ENCODE measurements at places on chromosomes 3 and 15.

GRCh38 chr3:190378240-190378891, 9.6 kb upstream of the CLDN16 start:
- DNase-seq, result no peak

DNA sequence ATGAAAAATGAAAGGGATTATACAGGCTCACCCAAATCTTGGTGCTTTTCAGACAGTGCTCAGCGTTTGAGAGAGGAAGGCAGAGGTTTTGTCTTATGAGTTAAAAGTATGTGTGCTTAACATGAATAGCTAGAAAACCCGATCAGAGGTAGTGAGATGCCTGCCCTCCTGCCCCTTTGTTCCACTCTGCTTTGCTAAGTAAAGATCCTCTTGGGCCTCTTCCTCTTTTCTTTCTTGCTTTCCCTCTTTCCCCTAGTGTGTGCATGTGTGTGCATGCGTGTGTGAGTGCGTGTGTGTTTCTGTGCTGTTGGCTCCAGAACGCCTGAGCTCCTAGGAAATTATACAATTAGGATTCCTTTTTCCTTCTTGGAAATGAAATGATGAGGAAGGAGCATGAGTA, 261.3 kb upstream of the NR2E3 start:
- DNase-seq, result no peak

DNA sequence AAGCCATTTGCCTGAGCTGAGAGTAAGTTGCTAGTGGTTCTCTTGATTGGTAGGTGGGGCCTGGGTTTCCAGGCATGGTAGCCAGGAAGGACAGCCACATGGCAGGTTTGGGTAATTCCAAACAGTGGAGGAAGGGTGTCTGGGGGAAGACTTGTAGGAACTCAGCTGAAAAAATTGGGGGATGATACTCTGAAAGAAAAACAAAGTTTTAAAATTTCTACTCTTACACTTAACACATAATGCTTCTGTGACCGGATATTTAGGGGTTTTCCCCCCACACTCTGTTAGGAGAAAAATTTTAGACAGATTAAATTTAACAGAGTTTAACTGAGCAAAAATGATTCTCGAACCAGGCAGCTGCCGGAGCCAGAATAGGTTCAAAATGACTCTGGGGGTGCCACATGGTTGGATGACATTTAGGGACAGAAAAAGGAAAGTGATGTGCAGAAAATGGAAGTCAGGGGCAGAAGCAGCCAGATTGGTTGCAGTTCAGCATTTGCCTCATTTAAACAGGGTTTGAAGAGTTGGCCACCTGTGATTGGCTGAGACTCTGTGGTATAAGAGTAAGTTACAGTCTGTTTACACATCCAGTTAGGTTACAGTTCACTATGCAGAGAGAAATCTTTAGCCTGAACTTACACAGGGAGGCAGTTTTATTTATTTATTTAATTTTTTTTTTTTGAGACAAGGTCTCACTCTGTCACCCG, 8.1 kb downstream of the B2M start:
- DNase-seq, result no peak

GRCh38 chr15:25894371-25894902, 31.3 kb upstream of the ATP10A start:
- no peak for DNase-seq

- DNase-seq, result no peak
Measured at GRCh38 chr15:65517866-65518207, 348 bp upstream of the DPP8 start.

DNA sequence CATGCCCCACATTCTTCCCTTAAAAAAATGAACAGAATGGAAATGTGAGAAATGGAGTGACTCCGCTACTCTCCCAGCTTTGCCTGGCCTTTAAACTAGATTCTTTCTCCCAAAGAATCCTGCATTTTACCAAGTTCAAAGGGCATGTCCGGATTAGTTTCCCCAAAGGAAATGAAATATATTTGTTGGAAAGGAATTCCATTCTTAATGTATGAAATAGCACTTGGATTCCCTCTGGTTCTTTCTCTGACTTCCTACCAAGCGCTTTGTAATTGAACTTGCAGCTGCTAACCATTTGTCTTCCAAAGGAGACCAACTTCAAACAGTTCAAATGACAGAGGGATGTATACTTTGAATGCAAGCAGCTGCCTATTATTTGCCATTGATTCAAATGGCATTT, 18.9 kb downstream of the MAP2K1 start:
- DNase-seq, result no peak

- no peak for DNase-seq
Measured at GRCh38 chr3:4841225-4841624, 138.0 kb upstream of the BHLHE40 start.

DNA sequence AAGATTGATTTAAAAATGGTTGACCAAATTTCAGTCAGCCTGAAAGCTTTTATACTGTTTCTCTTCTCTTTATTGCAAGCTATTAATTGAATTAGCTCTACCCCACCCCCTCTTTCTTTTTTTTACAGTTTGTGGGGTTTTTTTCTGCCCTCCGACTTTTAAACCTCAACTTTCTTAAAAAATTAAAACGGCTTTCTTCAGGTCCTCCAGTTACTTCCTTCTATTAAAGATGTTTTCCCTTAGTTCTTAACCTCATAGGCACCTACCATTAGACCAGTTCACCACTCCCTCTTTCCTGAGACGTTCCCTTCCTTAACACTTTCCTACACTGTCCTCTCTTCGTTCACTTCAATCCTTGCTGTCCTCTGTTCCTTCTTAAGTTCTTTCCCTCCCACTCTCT, 52.4 kb downstream of the ATP8B4 start:
- no peak for DNase-seq

DNA sequence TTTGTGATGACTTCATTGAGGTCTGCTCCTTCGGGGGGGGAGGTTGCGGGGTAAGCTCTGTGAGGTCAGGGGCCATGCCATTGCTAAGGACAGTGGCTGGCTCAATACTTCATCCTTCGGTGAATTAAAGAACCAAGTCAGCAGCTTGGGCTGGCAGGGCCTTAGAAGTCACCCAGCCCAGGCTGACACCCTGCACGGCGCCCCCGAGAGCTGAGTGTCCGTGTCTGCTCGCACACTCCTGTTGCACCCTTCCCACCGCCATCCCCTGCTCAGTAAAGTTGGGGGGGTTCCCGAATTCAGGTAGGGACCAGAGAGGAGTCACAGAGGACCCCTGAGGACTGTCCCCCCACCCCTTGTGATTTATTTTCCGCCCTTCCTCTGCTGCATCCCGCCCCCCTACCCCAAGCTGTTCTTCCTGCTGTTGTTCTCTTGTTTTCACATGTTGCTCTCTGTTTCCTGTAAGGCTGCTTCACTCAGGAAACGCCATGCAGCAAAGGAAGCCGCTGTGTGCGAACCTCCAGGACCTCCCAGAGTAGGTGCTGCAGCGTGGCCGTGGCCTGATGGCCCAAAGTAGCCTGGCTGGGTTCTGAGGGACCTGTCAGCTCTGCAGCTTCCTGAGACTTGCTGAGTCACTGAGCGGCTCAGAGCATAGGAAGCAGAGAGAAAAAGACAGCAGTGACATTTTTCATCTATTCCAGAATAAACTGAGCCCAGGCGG, 14.4 kb downstream of the EFCC1 start:
- DNase-seq, result no peak

DNA sequence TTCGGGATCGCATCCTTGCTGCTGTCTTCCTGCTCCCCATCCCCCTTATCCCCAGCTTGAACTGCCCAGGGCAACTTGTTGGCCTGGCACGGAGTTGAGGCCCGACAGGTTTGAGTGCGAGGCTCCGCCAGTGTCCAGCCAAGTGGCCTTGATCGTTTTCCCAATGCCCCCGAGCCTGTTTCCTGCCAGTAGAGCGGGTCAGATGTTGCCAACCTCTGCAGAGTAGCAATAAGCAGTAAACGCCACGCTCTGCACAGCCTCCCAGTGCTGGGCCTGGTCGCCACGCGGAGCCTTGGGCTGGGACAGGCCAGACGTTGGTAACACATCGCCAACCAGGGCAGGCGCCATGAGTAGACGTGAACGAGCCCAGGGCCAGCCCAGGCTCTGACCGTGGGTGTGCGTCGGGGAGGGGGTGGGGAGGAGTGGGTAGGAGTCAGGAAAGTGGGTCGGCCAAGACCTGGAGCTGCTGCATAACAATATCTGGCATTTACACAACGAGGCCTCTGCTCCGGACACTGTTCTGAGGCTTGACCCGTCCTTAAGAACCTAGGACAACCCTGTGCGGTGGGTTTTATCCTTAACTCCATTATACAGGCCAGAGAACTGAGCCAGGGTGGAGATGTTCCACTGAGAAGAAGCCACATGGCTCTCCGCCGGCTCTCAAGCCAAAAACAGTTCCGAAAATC, 444 bp upstream of the ABHD14A start:
- DNase-seq, result no peak

DNA sequence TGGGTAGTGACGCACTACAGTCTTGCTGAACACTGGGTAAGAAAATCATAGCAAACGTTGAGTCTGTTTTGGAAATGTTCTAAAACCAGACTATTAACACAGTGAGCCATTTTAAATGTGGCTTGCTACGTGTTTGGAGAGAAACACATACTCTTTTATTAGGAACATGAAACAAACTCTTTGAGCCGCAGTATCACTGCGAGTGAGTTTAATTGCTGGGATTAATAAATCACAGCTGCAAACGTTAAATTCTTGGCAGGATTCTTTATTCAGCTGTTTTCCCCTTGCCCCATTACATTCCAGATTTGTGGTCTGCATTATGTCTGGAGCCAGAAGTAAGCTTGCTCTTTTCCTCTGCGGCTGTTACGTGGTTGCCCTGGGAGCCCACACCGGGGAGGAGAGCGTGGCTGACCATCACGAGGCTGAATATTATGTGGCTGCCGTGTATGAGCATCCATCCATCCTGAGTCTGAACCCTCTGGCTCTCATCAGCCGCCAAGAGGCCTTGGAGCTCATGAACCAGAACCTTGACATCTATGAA, 33.6 kb downstream of the BTD start:
- no peak for DNase-seq

- DNase-seq, result peak; percentile 33
Measured at GRCh38 chr3:100710261-100710968, 1.1 kb downstream of the TFG start.

DNA sequence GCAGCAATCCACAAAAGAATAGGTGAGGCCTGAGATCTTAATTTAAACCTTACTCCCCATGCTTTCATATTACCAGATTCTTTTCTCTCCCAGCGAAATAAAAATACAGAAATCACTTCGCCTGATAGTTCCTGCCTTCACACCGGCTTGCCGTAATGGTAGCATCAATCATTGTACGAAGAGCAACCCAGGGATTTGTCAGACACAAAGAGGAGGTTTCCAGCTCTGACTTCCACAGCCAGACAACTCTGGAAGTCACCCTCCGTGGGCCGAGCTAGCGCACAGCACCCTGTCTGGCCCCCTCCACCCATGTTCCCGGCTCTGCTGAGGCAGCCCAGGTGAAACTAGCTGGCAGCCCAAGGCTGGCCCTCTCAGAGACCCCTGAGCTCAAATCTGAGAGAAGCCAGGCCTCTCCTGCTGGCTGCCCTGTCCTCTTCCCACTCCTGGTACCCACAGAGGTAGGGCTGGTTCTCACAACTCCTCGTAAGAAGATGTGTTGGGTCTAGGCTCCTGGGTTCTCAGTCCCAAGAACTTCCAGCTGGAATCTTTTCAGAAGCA, 156.9 kb upstream of the BNIP2 start:
- no peak for DNase-seq

DNA sequence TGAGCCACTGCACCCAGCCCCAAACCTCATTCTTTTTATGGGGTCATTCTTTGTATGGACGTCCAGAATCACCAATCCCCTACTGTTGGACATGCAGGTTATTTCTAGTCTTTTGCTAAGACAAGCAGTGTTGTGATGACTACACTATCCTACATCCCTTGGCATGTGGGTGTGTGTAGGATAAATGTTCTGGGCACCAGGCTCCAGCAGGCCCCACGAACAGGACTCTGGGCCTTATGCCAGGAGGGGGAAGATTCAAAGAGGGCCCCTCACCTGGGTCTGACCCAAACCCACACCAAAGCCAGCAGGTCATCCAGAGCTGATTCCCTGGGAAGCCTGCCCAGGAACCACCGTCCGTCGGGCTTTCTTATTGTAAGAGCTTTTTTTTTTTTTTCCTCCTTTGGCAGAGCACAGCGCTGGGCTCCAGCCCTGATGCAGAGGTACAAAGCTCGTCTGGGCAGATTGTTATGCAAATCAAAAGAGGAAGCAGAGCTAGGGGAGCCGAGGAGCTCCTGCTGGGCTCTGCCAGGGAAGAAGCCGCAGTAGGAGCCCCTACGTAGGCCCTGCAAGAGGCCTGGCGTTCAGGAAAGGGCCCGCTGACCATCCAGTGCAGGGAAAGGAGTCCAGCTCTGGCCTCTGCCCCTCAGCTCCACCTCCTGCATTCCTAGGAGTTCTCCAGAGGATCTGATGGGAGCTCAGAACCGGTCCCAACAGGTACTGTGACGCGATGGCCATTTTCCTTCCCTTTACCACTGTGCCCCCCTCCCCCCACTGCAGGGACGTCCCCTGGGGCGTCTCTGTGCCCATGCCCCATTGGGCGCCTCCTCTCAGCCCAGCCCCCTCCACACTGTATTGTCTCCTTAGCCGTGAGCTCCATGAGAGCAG, 29.0 kb upstream of the FURIN start:
- DNase-seq, result peak; percentile 90

GRCh38 chr3:138434276-138434874, at the start of gene ESYT3:
TSS of gene ESYT3 (plus strand) at chr3:138434616. CDS start at chr3:138434799, 183 bp downstream.
- peak; percentile 88 for DNase-seq

GRCh38 chr15:58344213-58345070, 87.3 kb upstream of the LIPC start:
- no peak for DNase-seq

GRCh38 chr3:195153653-195154052, 117.3 kb downstream of the XXYLT1 start:
- DNase-seq, result no peak

DNA sequence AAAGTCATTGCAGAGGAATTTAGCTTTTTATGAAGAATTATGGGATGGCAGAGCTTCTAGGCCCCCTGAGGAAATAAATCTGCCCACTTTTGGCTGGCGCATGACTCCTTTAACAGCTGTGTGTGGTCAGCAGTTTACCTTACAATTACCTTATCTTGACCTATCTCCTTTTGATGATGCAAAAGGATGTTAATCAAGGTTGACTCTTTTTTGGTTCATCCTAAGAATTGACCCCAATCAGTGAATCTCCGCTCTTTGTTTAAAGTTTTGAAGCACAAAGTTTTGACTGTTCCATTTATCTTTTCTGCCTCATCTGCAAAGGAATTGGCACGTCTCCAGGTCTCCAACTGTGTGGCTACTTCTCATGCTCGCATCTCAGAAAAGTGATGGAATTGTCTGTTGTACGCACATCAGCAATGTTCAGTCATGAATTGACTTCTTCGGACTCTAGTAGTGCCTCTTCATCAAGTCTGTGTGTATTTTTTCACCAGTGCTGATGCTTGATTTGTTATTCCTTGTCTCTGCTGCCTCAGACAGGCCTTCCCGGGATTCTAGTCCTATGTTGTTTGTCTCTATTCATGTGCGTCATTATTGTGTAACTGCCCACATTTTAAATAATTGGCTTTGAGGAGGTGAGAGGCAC, 196.2 kb upstream of the CFAP20DC start:
- no peak for DNase-seq

All from H9 (cell line).